SW480 (cell line): ENCODE measurements at places on chromosomes 3 and 15.
A peak's percentile ranks its signal among the peaks of the same experiment; 100 is the strongest.

DNA sequence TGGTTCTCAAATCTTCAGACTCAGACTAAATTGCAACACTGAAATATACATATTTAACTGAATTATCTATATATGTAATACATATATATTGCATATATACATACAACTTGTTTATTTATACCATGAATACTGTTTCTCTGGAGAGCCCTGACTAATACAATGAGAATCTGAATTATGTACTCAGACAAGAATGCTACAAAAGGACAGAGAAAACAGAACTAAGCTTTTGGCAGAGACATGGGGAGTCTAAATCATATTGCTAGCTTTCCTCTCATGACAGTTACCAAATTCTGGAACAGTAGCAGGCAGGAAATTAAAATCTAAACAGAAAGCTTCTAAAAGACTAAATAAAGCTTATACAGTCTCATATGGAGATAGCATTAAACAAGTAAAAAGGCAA is 142.4 kb upstream of the KCNMB2 start:
- DNase-seq: no peak

GRCh38 chr3:170137986-170138385 is 43.5 kb downstream of the PHC3 start:
- no peak for DNase-seq

DNA sequence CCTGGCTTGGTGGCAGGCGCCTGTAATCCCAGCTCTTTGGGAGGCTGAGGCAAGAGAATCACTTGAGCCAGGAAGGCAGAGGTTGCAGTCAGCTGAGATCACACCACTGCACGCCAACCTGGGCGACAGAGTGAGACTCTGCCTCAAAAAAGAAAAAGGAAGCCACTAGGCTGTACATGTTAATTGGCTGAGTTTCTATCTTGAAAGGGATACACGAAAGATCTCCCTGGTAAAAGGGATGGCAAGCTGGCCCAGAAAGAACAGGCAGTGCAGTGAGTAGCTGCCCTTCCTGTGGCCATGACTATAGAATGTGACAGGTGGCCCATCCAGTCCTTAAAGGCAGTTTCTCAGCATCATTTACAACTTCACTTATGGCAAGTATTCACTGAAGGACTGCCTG is 12.3 kb downstream of the LRIG1 start:
- no peak for DNase-seq

GRCh38 chr3:56855856-56856512 is 54.2 kb upstream of the ARHGEF3 start:
- DNase-seq: peak; percentile 11

DNA sequence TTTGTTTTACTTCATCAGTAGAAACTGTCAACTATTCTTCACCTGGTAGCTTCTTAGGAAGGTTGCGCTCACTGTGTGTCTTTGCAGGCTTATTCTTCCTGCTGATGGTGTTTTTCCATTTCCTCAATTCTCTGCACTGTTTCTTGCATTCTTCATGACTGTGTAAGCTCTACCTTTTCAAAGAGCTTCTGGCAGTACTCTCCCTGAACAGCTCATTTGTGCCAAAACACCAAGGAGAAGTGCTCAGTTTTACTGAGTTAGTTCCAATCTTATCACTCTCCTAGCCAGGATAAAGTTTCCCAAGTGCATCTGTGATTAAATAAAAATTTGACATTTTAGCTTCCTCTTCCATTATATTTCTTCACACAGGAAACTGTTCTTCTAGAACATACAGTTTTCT is 339.8 kb downstream of the EPHA3 start:
- no peak for DNase-seq

DNA sequence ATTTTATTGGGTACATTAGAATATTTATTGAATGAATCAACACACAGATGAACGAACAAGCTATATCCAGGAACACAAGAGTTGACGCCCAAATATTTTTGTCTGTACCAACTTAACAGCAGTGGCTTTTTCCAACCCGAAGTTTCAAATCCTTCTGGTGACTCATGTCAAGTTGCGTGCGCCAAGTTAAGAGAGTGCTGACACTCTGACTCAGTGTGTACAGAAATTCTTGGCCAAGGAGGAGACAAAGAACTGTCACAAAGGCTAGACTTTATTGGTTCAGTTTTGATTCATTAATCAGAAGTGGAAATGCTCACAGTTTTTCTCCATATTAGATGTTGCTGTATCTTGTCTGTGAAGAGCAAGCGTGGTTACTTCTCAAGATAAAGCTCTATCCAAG is 59.6 kb upstream of the TSC22D2 start:
- peak; percentile 15 for DNase-seq
